ENCODE measurements at places on chromosomes 4 and X. TPM values are rescaled to one million over a fixed set of nuclear protein-coding genes. Genes with fewer than 3 reads are reported as not detected.
A peak's percentile ranks its signal among the peaks of the same experiment; 100 is the strongest.

DNA sequence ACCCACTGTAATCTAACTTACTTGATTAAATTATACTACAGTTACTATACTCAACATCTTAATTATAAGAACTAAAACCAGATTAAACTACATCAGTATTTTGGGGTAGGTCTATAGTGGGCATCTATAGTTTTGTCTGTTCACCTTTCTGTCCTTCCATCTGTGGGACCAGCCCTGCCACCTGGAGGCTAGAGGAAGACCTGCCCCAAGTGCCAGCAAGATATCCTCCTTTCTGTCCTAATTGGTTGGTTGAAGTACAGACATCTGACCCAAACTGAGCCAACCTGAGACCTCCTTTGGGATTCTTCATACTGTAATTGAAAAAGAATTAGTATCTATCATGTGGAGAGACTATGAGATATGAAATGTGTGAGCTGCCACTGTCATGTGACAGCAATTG lies 172.2 kb upstream of the TLL1 start:
- DNase-seq, result no peak

DNA sequence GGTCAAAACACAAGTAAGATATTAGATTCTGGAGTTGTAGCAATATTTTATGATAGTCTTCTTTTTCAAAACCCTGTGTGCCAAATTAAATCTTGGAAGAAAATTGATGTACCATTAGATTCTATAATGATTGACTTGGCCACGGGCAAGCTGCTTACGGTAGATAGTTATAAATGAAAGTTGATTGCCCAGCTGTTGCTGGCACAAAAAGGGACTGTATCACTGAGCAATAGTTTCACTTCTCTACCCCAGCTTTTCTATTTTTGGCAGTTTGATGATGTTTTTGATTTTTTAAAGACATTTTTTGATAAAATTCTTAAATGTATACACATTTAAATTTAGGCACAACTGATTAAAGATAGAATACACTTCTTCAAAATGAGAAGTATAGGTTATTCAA lies 333.3 kb downstream of the TRAM1L1 start:
- no peak for DNase-seq

DNA sequence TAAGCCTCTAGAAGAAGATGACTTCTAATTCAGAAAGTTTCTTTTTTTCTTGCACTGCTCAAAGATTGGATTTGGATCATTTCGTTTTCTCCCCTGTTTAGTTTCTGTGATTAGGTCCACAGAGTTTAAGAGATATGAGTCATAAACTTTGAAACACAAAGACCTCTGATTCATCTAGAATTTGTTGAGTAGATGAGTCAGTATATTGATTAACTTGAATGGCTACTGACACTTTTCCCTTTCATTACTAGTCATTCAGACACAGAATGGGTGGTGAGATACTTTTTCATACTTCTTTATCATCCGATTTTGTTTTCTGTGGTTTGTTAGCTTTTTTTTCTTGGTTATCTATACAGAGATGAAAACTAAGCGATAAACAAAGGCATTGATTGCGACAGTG lies 34.1 kb upstream of the AFF2 start:
- no peak for DNase-seq

DNA sequence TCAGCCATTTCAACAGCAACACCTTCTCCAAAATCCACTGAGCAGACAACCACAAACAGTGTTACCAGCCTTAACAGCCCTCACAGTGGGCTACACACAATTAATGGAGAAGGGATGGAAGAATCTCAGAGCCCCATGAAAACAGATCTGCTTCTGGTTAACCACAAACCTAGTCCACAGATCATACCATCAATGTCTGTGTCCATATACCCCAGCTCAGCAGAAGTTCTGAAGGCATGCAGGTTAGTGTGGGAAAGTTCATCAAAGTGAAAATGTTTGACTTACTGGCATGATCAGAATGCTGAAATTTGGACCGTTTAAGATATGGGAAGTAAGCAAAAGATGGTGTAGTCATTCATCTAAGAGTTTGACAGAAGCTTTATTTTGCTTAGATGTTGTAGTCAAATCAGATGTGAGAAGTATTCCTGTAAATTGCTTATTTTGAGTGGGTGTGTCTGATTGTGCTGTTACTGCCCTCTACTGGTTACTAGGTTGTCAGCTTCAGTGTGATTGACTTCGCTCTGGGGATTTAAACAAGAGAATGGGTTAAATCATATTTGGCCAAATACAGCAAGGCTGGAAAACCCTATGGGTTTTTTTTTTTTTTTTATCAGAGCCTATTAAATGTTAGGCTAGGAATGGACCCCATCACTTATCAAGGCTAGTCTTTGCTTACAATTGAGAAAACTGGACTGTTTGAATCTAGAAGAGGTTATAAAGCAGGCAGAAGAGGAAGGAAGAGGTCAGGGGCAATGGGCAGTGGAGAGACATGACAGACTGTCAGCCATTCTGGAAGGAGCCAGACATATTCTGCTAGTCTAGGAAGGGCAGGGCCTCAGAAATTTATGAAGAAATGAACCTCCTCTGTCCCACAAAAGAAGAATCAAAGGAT lies 130.3 kb downstream of the DIPK2B start:
- DNase-seq, result peak; percentile 41

GRCh38 chr4:14446311-14446710 lies 556.0 kb upstream of the CPEB2 start:
- no peak for DNase-seq

DNA sequence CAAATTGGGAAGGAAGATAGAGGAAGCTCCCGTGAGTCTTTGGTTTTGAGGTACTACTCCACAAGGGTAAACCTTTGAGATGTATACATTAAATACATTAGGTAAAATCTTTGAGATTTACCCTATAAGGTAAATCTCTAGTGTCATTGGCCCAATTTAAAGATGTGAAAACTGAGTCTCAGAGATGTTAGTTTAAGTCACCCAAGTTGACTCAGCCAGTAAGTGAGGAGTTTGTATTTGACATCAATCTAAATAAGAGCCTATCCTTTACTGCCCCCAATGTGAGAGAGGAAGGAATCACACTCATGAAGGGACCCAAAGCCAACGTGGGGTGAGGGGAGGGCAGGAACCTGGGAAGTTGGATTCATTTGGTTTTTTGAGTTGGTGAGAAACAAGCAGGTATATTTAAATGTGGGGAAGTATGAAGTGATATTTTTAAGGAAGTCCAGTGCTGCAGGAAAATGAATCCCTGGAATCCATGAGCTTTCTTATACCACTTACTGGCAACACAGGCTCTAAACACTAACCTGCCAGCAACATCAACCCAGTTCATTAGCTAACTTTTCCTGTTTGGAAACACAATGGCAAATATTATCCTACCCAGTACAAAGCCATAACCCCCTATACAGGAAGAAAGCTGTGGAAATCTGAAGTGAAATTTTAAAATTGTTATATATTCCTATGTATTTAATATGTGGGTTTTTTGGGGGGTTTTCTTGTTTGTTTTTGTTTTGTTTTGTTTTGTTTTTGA lies 55.3 kb downstream of the PALLD start:
- DNase-seq, result no peak

DNA sequence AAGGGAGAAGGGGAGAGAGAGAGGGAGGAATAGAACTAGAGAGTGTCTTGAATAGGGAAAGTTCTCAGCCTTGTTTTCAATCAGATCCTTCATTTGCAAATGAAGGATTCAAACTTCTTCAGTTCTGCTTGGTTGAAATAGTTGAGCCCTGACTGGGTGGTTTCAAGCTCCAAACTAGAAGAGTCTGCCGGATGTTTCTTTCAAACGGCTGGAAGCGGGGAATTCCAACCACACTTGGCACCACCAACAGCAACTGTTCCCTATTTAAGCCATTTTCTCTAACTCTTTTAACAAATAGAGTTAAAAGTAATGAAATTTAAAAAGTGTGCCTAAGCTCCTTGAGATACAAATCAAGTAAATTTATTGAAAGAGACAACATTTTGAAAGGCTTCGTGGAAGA lies 67.5 kb upstream of the DDX60 start:
- DNase-seq, result no peak

Gene FGF5
- polyA plus RNA-seq, result not detected

Gene BRS3
- polyA plus RNA-seq, result not detected

Gene COL25A1
- polyA plus RNA-seq, result 1.5 TPM
